ENCODE measurements at places on chromosomes 5 and 9. TPM values are rescaled to one million over a fixed set of nuclear protein-coding genes. Genes with fewer than 3 reads are reported as not detected.

DNA sequence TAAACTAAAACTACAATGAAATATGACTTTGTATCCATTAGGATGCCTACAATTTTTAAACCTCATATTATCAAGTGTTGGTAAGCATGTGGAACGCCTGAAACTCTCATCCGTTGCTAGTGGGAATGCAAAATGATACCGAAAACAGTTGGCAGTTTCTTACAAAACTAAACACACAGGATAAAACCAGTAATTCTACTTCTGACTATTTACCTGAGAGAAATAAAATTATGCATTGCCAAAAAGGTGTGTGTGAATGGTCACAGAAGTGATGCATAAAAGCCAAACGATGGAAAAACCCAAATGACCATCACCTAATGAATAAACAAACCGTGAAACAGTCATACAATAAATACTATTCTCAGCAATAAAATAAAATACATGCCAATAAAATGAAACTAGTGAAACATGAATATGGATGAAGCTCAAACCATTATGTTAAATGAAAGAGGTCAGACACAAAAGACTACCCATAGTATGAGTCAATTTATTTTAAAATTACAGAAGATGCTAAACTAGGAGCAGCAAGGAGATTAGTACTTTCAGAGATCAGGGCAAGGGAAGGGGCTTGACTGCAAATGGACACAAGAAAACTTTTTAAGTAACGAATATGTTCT lies 13.4 kb downstream of the AUH start:
- no peak overlapping the region for H3K4me3 ChIP-seq
- H3K27me3 ChIP-seq = no peaks in the 10 kb centered on the region
- H3K4me1 ChIP-seq = no peaks in the 10 kb centered on the region
- H3K36me3 ChIP-seq = peaks cover 4% of the 10 kb centered on the region

PCDHB8 gene
- 1.8 TPM for total RNA-seq

MSX2 gene
- 1.1 TPM for total RNA-seq

DNA sequence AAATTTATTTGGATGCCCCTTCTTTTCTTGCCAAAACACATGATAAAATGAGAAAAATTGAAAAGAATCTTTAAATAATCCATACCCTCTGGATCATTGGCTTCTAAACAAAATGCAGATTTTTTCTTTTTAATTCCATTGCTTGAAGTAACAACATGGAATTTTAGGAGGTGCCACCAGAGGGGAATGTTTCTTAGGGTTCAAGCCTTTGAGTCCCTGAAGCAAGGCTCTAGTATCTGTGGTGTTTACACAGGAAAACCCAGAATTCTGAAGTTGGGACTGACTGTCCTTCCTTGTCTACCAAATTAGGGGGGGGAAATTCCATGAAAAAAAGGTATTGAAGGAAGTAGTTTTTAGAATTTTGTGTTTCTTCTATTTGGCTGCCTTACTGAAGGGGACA lies 69.4 kb downstream of the LMNB1 start:
- peaks cover 12% of the 10 kb centered on the region for H3K36me3 ChIP-seq
- H3K27me3 ChIP-seq = peaks cover 11% of the 10 kb centered on the region
- peak overlapping the region; percentile 7 for H3K4me3 ChIP-seq
- H3K4me1 ChIP-seq = peaks cover 74% of the 10 kb centered on the region
- peak overlapping the region; percentile 23 for H3K27ac ChIP-seq
- no peak for DNase-seq

Measured in neural crest cell (in vitro differentiated cells).